ENCODE measurements at places on chromosomes 13 and 19.

GRCh38 chr13:79011179-79011578 is 352.2 kb upstream of the OBI1 start:
- no peak for DNase-seq

DNA sequence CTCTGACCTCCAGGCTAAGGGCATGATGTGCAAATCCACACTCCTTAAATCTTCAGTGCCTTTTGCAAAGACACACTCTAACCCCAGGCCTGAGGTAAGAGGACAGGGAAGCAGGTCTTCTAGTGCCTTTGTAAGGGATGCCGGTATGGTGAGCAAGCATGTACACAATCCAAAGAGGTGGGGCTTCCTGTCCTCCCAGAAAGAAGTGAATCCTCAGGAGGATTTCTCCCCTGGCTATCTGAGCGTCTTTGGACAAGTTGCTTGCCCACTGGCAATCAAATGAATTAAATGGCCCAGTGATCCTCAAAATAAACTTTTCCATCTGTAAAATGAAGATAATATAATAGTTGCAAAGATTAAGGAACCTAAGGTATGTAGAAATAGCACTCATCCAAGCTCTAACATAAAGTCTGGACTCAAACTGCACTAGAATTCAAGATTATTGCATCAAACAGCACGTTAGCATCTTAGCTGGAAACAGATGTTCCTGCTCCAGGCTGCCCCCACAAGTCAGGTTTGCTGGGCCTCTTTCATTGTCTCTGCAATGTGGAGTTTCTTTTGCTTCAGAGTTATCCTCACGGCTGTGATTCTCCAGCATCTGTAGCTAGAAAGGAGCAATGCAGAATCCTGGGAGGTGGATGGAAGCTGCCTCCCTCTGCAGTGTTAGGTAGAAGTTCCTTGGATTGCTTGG is 249.6 kb downstream of the TSHZ3 start:
- no peak for DNase-seq

DNA sequence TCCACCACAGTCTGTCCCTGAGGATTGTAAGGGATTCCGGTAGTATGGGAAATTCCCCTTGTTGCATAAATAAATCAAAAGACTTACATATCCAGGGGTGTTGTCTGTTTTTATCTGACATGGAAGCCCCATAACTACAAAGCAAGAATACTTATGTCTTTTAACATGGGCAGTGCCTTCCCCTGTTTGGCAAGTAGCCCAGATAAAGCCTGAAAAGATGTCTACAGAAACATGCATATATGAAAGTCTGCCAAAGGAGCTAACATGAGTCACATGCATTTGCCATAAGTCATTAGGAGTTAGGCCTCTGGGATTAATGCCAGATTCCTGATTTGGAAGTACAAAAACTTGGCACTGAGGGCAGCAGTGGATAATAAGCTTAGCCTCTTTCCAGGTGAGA is 62.1 kb downstream of the ZNF737 start:
- DNase-seq: no peak

GRCh38 chr19:27971071-27971470 is 1241.9 kb downstream of the UQCRFS1 start:
- DNase-seq: no peak

DNA sequence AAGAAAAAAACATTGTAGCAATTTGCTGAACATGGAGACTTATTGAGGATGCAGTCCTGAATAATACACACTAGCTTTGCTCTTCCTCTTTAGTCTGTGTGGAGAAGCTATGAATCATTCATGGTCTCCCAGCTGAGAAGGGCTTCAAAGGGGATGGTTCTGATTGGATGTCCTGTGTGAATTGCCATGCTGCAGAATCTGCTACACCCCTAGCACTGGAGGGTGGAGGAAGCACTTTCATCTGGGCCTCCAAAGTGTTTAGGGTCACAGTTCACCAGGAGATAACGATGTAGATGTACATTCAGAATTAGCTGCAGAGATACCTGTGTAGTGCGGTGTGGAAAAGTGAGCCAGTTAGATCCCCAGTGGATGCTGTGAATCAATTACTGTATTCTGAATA is 321.1 kb upstream of the EDNRB start:
- DNase-seq: no peak

- no peak for DNase-seq
Observed at GRCh38 chr13:60448907-60449510, 52.0 kb downstream of the TDRD3 start.

DNA sequence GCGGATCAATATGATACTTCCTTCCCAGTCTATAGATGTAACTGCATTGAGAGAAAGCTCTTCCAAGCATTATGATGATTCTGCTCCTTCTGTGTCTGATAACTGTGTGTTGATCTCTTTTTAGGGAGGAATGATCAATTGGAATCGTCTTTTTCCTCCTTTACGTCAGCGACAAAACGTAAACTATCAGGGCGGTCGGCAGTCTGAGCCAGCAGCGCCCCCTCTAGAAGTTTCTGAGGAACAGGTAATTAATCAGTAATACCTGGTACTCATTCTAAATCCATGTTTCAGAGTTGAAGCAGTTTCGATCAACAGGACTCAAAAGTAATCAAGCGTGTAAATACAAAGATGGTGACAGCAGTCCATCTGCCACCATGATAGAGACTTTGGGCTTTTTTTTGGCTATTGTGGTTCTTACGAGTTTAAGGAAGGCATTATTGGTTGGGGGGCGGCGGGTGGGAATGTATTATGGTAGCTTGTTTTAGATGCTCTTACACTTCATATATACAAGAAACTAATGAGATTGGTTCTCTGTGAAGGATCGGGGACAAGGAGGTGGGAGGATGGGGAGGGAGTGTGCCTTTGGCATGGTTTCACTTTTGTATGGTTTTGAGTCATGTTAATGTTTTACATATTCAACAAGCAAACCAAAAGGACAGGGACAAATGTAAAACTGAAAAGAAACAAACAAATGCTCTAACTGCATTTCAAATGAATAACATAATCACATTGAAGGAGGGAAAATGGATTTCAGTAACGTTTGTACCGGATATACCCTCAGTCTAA is 60.7 kb upstream of the GPR183 start:
- no peak for DNase-seq

GRCh38 chr19:35040826-35041547 is 534 bp upstream of the HPN start:
- no peak for DNase-seq

- DNase-seq: no peak
Observed at GRCh38 chr13:71306821-71307220, 560.2 kb downstream of the DACH1 start.

- no peak for DNase-seq
Observed at GRCh38 chr13:50596776-50597203, 246.7 kb downstream of the DLEU7 start.

- no peak for DNase-seq
Observed at GRCh38 chr19:9916719-9917118, 19.6 kb downstream of the OLFM2 start.

DNA sequence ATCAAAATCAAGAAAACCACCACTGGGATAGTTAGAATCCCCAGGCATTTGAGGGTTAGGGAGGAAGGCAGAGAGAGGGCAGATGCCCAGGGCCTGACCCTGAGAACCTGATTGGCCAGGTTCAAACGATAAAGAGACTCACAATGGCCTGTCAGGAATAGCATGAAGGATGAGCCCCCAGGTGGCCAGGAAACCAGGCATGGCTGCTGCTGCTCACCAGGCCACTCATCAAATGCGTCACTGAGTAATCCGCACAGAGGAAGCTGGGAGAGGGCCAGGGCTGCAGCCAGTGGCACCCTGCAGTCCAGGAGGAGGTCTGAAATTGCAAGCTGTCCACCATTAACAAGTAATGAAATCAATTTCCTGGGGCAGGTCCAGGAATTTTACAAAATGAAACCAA is 111.3 kb downstream of the KATNAL1 start:
- no peak for DNase-seq

DNA sequence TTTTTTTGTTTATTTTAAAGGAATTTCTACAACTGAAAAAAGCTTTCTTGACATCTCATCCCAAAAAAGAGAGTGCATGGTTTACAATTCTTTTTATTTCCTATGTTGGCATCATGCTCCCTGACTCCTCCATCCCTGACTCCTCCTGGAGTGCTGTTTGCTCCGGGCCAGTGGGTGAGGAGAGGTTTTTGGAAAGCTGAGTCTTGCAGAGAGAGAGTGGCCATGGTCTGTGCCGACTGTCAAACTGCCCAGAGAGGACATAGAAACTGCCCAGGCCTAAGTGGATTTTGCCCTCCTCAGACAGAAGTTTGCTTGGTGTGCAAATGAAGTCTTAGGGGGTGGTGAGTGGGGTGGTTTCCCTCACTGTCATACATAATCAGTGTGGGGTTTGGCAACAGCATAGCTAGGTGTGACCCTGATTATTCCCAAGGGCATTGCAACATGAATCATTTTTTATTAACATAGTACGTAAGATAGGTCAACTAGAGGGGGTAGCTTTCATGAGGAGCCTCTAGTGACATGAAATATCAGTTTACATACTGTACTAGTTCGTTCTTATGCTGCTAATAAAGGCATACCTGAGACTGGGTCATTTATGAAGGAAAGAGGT is 179.8 kb upstream of the UBL3 start:
- DNase-seq: no peak

GRCh38 chr13:73240193-73240592 is 181.4 kb downstream of the KLF5 start:
- DNase-seq: no peak

GRCh38 chr19:45995715-45996385 is 583 bp downstream of the CCDC61 start:
- DNase-seq: no peak

DNA sequence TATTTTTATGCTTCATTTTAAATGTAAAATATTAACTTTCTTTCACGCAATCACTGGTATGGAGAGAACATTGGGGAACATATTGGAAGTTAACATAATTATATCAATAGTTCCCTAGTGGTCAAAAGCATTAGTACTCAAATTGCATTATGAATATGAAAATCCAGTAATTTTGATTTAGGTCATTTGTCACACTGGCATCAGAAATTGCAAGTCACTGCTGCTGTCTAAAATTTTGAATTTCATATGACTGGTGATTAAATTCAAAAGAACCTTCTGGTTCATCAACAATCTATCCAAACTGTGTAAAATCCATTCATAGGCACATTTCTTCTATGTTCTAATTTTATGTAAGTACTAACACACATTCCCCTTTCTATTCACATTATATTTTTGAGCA is 2235.7 kb upstream of the PCDH20 start:
- DNase-seq: no peak

DNA sequence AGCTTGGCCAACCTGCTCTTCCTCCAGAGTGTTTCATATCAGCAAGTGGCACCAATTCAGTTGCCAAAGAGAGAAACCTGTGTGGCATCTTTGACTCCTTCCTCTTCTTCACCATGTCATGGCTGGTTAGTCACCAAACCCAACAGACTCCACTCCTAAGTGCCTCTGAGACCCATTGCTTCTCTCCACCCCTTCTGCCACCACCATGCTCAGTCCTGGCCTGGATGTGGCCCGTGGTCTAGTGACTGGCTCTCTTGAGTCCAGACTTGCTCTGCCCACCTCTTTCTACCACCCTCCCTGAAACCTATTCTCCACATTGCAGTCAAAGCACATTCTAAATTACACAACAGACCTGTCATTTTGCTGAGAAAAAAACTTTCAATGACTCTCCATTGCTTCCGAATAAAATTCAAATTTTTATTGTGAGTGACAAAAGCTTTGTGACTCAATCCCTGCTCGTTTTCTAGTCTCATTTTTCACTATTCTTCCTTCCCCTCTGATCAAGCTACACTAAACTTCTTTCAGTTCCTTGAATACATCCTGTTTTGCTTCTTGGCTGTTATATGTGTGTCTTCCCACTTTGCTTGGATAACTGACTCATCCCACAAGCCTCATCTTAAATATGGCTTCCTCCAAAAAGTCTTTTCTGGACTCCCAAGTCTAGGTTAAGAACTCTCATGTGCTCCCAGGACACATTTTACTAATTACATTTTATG is 12.0 kb upstream of the TNFSF11 start:
- peak; percentile 34 for DNase-seq

DNA sequence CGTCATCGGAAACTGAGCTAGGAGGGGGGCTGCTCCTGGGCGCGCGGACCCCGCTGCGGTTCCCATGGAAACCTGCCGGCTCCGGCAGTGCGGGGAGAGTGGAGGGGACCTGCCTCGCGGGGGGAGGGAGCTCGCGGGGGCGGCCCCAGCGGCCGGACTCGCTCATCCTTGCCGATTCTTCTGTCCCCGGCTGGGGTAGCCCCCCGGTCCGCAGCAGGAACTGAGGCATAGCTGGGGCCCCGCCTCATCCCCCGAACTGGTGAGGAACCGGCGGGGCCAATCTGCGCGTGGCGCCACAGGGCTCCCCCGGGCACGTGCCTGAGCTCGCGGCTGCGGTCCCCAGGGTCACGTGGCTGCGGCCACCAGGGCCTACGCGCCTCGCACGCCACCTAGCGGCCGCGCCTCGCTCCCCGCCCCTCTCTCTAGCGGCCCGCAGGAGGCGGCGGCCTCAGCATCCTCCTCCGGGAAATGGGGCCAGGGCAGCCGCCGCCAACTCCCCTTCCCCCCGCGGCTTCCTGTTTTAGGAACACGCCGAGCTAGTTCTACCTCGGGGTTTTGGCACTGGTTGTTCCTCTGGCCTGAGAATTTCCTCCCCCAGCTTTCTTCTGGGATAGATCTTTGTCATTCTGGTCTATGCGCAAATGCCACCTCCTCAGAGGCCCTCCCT is 1.7 kb upstream of the ELAVL3 start:
- DNase-seq: peak; percentile 88

DNA sequence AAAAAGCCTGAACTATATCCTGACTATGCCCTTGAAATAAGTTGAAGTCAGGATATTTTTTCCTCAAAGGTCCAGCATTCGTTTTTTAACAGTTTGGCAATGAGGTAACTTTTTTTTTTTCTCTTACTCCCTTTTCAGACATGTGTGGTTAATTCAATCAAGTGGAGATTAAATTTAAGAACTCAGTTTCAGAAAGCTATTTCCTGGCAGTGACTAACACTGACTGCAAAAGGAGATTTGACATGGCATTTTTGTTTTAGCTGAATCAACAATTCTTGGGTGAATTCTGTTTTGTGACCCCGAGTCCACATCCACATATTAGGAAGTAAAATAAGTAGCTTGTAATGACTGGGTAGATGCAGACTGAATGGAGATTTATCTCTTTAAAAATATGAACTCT is 716.4 kb downstream of the PCDH9 start:
- DNase-seq: no peak
